ENCODE measurements at places on chromosomes 12 and 14.

GRCh38 chr14:96989306-96989705 is 192.1 kb downstream of the VRK1 start:
- no peak for DNase-seq

DNA sequence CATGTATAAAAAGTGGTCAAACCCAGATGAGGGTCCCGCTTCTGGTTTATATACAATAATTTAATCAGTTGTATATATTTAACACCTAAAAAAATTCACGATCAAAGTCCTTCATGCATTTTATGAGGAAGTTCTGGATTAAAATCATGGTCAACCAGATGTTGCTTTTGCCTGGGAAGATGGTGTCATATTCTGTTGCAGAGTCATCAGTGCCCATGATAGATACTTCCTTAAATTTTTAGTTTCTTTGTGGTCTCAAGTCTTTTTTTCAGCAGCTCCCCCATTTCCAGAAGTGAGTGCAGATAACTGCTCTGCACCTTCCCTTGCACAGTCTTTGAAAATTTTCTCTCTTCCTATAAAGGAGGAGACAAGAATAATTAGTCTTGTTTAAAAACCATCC is 16.1 kb downstream of the ERP29 start:
- no peak for DNase-seq

DNA sequence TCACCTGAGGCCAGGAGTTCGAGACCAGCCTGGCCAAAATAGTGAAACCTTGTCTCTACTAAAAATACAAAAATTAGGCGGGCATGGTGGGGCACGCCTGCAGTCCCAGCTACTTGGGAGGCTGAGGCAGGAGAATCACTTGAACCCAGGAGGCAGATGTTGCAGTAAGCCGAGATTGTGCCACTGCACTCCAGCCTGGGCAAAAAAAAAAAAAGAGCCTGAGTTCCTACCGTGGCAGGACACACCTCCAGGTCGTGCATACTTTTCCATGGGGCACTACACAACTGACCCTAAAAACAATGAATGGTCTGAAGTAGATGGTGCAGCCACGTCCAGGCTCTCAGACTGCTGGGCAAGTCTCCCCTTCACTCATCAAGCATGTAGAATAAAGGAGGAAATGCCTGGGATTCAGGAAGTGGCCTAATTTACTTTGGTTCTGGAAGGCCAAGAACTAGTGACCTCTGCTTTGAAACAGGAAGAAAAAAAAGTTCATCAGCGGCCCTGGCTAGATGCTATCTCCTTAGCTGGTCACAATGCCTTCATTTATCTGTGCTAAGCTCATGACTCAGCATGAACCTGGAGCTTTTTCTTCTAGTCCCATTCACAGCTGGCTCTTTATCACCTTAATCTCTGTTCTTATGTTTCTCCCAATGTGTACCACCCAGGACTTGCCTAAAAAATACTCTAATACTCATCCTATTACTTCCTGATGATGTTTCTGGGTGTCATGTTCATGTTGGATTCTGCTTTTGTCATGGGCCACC is 55.8 kb upstream of the OR6J1 start:
- DNase-seq = no peak

DNA sequence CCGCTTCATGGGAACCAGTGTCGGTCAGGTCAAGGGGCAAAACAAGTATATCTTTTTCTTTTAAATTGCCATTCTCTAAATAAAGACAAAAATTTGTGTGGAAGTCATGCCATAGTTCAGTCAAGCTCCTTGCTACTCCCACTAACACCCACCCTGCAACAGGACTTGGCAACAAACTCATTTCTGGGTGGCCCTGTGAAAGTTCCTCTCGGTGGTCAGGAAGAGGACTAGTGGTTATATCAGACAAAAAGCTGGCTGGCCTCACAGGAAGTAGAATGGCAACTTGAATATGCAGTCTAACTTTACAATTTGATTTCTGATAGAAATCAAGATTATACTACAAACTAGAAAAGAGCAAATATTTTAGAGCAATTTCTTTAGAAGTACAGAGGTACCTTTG is 11.2 kb downstream of the DHRS7 start:
- no peak for DNase-seq

GRCh38 chr12:115541891-115542421 is 735.5 kb downstream of the MED13L start:
- DNase-seq = no peak

DNA sequence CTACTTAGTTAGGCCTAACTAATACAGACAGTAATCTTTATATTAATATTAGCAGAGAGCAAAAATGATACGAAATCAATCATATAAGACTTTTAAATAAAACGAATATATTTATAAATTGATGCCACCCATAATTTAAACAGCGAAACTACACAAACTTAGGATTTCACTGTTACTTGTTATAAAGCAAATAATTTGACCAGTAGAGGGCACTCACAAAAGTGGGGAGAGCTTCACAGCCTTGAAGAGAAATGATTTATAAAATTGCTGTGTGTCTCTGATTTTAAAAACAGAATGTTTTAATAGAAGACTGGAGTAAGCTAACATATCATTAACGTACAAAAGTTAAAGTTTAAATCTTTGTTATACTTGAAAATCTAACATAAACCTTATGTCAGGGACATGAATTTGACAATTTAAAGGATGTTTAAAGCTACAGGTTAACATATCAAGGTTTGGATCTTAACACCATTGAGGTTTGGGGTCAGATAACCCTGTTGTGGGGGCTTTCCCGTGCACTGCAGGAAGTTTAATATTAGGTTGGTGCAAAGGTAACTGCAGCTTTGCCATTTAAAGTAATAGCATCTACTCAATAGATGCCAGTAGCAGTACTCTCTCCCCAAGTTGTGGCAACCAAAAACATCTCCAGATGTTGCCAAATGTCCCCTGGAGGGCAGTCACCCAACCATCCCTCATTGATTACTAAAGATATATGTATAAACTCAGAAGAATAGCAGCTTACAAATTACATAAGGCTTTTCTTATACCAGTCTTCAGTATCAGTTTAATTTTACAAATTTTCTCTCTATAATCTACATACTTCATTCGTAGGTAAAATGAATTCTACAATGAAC is 9.3 kb downstream of the KRAS start:
- DNase-seq = no peak

GRCh38 chr14:105865266-105865903 is 339.0 kb downstream of the TMEM121 start:
- no peak for DNase-seq

DNA sequence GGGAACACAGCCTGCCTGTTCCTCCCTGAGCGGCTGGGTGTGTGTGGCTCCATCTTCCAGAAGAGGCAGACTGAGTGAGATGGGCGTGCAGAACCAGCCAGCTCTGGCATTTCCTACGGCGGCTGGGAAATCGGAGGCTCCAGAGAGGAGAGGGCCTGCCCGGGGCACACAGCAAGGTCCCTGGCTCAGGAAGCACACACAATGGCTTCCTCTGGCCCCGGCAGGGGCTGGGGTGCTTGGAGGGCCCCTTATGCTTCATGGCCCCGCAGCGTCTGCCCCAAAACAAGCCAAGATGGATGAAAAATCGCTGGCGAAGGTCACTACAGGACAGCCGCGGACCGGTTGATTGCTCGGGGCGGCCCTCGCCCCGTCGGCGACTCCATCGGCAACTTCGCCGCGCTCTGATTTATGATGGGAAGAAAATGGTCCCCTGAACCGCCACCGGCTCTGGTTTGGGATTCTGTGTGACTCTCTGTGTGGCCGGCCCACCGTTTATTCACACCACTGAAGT is 191.5 kb upstream of the C14orf180 start:
- peak; percentile 19 for DNase-seq

- no peak for DNase-seq
Observed at GRCh38 chr14:55341781-55342180, 69.8 kb downstream of the ATG14 start.

- no peak for DNase-seq
Observed at GRCh38 chr12:95179011-95179410, 38.3 kb downstream of the FGD6 start.

- no peak for DNase-seq
Observed at GRCh38 chr12:19683178-19683927, 244.1 kb downstream of the AEBP2 start.

DNA sequence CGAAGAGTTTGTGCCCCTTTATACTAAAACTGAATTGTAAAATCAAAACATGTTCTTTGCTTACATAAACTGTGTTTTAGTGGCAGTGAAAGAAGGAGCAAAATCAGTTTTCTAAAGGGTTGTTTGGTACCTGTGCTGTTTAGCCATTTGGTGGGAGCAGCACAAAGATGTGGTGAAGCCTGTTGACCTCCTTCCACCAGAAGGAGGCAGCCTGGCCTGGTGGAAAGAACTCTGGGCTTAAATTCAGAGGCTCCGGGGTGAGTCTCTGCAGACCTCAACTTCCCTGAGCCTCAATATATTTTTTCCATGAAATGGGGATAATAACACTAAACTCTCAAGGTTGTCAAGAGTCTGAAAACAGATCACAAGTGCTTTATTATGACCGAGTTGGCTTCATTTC is 502.5 kb downstream of the VRK1 start:
- no peak for DNase-seq

GRCh38 chr14:78605025-78605762 is 435.0 kb downstream of the NRXN3 start:
- DNase-seq = no peak

- DNase-seq = peak; percentile 29
Observed at GRCh38 chr14:99119554-99120525, 152.2 kb downstream of the BCL11B start.

DNA sequence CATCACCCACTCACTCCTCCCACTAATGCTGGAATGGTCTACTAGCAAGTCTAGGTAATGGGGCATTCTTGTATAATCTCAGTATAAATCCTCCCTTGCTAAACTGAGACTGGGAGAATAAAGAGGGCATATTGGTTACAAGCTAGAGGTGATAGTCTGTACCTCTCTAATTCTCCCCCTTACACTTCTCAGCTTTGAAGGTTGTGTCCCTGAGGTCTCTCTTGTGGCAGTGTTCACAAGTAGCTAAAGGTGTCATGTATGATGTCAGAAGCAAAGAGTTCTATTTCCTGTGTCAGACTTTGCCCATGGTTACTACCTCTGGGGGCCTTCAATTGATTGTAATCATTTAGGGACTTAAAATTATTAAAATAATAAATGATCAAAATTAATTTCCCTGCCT is 26.6 kb upstream of the CCDC196 start:
- no peak for DNase-seq

DNA sequence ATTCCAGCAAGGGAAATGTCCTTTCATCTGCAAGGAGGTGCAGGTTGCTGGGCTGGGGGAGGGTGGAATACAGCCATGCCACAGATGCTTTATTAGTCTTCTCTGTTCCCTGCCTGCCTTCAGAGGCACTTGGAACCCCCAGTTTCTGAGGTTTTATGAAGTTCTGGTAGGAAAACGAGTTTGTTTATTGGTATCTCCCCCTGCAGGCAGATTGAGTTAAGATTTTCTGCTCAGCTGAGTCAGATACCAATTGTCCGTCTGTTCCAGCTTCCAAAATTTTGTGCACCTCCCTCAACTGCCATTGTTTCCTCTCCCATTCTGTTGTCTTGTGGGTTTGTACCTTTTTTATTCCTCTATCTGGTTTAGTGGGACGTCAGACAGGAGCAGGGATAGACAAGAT is 155.6 kb downstream of the ETV6 start:
- no peak for DNase-seq

DNA sequence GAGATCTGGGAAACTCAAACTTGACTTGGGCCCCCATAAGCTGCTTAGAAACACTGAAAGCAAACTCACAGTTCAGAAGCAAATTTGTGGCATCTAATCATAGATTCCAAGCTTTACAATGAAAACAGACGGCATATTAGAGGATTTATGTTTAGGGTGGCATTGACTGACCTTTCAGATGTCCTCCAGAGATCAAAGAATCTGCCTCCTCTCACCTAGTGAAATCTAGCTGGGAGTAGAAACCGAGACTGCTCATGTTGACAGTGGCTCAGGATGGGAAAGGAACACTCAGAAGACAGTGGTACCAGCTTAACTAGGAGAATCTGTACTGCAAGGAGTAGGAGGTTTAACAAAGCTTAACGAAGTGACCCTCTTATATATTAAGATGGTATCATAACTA is 345.0 kb downstream of the GXYLT1 start:
- no peak for DNase-seq

GRCh38 chr12:132561427-132562156 is 48.8 kb downstream of the LRCOL1 start:
- no peak for DNase-seq

GRCh38 chr12:31906557-31907301 is 52.5 kb upstream of the RESF1 start:
- DNase-seq = no peak

- no peak for DNase-seq
Observed at GRCh38 chr12:18217966-18218365, 43.4 kb upstream of the PIK3C2G start.

DNA sequence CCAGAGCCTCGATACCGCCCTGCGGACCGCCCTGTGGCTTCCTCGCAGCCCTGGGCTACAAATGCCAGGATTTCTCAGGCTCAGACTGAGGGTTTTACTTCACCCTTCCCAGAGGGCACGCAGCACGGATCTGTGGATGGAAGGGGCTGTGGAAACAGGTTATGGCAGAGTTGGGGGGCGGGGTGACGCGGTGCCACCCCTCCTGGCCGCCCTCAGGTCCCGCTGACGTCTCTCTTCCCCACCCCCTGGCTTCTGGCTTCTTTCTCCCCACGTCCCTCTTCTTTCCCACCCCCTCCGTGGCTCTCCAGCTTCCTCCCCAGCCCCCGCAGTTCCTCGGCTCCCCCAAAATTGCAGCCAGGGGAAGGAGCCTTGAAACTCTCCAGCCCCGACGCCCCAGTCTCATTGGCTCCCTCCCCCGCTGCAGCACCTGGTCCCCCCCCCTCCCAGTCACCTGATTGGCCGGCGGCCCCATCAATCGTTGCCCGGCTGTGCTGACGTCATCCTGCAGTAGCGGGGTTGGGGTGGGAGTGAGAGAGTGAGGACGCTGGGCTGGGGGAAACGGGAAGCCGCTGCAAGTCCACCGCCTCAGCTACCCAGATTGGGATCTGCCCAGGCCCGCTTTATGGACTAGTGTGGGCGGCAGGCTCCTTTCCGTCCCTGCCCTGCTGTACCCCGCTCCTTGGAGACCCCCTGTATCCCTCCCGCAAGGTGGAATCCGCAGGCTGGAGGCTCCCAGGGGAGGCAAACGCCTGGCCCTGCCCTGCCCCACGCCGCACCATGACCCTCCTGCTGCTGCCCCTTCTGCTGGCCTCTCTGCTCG is at the start of gene CLSTN3:
Gene CLSTN3 (plus strand): TSS at position 500 of the 820 bp plus-strand sequence. CDS start 278 bp downstream, at position 778.
- peak; percentile 70 for DNase-seq

DNA sequence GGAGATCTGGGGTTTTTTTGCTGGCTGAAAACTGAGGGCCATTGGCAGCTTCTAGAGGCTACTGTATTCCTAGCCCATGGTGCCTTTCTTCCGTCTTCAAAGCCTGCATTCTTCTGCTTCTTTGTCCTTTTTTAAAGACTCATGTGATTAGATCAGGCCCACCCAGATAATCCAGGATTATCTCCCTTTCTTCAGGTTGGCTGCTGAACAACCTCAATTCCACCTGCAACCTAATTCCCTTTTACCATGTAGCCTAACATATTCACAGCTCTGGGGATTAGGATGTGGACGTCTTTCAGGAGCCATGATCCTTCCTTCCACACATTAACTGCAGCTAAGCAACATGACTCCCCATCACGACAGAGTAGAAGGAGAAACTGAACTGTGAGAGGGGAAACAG is 985.5 kb downstream of the DIO2 start:
- DNase-seq = no peak

- no peak for DNase-seq
Observed at GRCh38 chr14:81311141-81311540, 89.0 kb downstream of the STON2 start.

Data from tibial artery (tissue), 4 donors.